Stimulated activated CD8-positive, alpha-beta memory T cell treated with anti-CD3 and anti-CD28 coated beads, Interleukin-7, amount 100 ng/mL, for 1 hour (primary cell): ENCODE measurements at places on chromosomes 4 and X.

DNA sequence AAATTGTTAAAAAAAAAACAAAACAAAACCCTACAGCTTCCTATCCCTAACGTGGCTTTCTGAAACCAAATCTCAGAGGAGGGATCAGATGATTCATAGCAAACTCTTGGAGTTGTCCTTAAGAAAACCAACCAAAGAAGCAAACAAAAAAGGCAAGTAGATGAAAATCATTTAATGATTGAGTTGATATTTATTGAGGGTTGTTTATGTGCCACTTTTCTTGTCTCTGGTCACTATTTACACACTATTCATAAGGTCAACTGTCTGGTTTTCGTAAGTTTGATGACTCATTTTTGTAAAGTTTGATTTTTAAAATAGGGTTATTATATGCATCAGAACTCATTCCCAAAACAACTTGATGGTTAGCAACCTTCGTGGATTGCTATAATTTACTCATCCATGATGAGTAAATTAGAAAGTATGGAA lies 133.4 kb downstream of the UNC5C start:
- no peak for DNase-seq

GRCh38 chr4:141843136-141843535 lies 206.8 kb downstream of the IL15 start:
- no peak for DNase-seq

GRCh38 chr4:123980736-123981300 lies 584.2 kb downstream of the SPRY1 start:
- no peak for DNase-seq

DNA sequence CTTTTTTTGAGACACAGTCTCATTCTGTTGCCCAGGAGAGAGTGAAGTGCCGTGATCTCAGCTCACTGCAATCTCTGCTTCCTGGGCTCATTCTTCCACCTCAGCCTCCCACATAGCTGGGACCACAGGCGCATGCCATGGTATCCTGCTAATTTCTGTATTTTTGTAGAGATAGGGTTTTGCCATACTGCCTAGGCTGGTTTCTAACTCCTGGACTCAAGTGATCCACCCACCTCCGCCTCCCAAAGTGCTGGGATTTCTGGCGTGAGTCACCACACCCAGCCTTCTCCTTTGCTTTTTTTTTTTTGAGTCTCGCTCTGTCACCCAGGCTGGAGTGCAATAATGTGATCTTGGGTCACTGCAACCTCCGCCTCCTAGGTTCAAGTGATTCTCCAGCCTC lies 94.1 kb downstream of the PDS5A start:
- no peak for DNase-seq

- DNase-seq, result no peak
Measured at GRCh38 chrX:45758738-45759397, 558.2 kb upstream of the DIPK2B start.

DNA sequence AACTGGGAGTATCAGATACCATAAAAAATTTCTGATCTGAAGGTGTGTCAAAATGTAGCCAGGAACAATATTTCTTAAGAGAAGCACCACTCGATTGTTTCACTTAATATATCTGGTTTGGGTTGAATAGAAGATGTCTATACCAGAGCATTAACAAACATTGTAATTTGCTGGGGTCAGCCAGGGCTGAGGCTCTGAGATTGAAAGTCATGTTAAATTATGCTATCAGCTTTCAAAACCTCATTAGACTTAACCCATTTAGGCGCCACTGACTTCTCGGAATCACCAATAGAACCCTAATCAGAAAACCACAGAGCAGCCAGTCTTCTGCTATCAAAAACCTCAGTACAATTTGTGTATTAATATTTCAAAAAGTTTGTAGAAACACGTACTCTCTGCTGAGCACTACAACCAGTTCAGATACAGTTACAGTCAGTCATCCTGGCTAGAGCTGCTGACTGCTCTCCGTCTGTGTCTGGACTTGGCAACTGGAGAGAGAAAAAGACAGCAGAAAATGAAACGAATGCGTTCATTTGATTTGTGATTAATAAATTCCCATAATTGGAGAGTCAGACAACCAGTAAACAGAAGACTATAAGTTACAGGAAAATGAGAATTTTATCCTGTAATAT lies 848.6 kb upstream of the PABPC4L start:
- no peak for DNase-seq

DNA sequence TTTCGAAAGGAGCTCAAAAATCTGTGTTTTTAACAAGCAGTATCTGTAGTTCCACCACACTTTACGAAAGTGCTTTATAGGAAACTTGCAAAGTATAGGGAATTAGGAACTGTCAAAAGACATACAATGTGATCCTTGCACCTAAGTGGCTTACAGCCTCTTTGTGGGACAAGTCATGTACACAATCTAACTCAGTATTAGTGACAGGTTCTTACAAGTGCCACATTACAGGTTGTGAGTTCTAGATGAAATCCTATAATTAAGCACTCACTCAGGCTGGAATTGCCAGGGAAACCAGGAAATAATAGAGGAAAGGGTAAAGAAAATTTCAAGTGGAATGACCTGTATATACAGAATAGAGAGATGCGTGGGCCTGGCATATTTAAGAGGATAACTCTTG lies 567.3 kb upstream of the ATOH1 start:
- no peak for DNase-seq

- no peak for DNase-seq
Measured at GRCh38 chrX:42023122-42023521, 99.8 kb upstream of the CASK start.

GRCh38 chr4:81019006-81019405 lies 11.5 kb upstream of the BMP3 start:
- DNase-seq, result no peak

GRCh38 chrX:56564164-56564885 lies 898 bp downstream of the UBQLN2 start:
- no peak for DNase-seq

DNA sequence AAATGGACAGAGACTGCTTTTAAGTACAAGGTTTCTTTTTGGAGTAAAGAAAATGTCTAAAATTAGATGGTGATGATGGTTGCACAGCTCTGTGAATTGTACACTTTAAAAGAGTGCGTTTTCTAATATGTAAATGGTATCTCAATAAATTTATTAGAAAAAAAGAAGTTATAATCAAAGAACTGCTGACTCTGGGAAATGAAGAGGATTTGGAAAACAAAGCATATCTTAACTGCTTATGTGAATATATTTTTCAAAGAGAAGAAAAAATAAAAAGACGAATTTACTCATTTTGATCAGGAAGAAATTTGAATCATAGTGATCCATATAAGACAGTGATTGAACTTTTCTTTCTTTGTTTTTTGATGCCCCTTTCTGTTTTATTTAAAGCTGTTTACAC lies 45.9 kb upstream of the FSTL5 start:
- no peak for DNase-seq
